ENCODE measurements at places on chromosomes 12 and 14. TPM values are rescaled to one million over a fixed set of nuclear protein-coding genes. Genes with fewer than 3 reads are reported as not detected.

PNN gene
- total RNA-seq: 13.7 TPM

ABCC9 gene
- 10.5 TPM for total RNA-seq

CSRP2 gene
- 4.4 TPM for total RNA-seq

EIF2S3B gene
- total RNA-seq: 0.34 TPM

DLGAP5 gene
- 5.4 TPM for total RNA-seq

MDP1 gene
- 15.3 TPM for total RNA-seq

TMEM132D gene
- total RNA-seq: not detected

ZFYVE21 gene
- total RNA-seq: 81.3 TPM

POTEG gene
- not detected for total RNA-seq

MYL2 gene
- total RNA-seq: not detected

ARHGAP9 gene
- total RNA-seq: 0.32 TPM

OR6C65 gene
- total RNA-seq: not detected

MYO1A gene
- total RNA-seq: under 0.01 TPM

KERA gene
- not detected for total RNA-seq

OR6C70 gene
- total RNA-seq: not detected

SLC41A2 gene
- 16.7 TPM for total RNA-seq

A2M gene
- 10.1 TPM for total RNA-seq

TAS2R9 gene
- 0.09 TPM for total RNA-seq
